Suprapubic skin (tissue), 4 donors: ENCODE measurements at places on chromosomes 6 and 20. TPM values are rescaled to one million over a fixed set of nuclear protein-coding genes. Genes with fewer than 3 reads are reported as not detected.

GRCh38 chr6:118921084-118921483, 13.9 kb downstream of the MCM9 start:
- no peak for DNase-seq

GRCh38 chr6:117397536-117398227, 28.1 kb downstream of the ROS1 start:
- no peak for DNase-seq

DNA sequence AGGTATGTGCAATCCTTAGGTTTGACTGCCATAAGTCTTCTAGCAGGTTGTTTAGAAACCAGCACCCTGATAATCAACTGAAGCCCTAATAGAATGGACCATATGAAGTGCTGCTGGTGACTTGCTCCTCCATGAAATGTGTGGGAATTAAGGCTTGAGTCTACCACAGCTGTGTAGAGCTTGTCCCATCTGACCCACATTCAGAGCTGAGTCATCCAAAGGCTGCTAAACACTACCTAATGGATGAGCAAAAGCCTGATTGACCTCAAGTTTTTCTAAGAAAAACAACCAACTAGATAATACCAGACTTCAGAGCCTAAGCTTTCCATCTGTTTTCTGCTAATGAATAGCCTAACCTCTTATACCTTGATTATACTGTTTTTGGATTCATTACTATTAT, 120.3 kb upstream of the MOCS1 start:
- no peak for DNase-seq

GRCh38 chr6:7939184-7939863, 28.7 kb upstream of the TXNDC5 start:
- DNase-seq: no peak

The EYA2 gene
- 3.4 TPM for total RNA-seq

DNA sequence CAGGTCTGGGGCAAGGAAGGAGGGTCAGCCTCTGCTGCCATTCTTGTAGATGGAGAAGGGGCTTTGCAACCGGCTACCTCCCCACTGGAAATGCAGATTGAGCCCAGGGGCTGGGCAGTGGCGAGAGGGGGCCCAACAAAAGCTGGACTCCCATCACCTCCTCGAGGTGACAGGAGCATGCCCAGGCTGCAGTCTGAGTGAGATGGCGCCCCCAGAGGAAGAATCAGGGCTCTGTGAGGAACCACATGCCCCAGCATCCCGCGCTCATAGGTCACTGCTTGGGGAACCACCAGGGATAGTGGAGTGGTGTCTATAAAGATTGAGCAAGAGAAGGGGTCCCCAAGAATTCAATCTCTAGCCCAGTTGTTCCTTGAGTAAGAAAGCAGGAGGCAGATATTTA, 31.6 kb upstream of the NEDD9 start:
- DNase-seq: no peak

GRCh38 chr6:16163535-16164300, 34.8 kb downstream of the MYLIP start:
- DNase-seq: no peak

GRCh38 chr20:17843246-17844132, 125.1 kb downstream of the SNX5 start:
- no peak for DNase-seq

- no peak for DNase-seq
Measured at GRCh38 chr6:2529211-2529719, 221.5 kb downstream of the MYLK4 start.

GRCh38 chr6:16998461-16998860, 103.4 kb upstream of the STMND1 start:
- no peak for DNase-seq

The XKR7 gene
- not detected for total RNA-seq

The FAM83C gene
- 29.3 TPM for total RNA-seq

The RFX6 gene
- not detected for total RNA-seq

DNA sequence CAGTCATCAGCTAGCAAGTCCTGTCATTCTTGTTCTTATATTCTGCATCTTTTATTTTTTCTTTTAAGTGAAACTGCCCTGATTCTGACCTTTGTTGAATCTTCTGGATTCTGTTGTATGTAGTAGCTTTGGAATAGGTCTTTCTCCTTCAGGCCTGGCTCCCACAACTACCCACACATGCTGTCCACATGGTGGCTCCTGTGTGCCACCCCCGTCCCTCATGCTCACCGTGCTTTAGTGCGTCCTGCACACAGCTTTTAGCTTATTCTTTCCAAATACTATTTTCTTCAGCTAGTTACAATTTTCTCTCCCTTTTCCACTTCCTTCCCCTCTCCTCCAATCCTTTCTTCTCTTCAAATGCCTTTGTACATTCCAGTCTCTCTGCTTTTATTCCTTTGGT, 61.8 kb downstream of the CTNNBL1 start:
- no peak for DNase-seq

The C6orf163 gene
- 1.9 TPM for total RNA-seq

GRCh38 chr6:30836431-30836866, 47.9 kb upstream of the DDR1 start:
- no peak for DNase-seq

GRCh38 chr6:52201046-52201445, 14.9 kb downstream of the IL17A start:
- no peak for DNase-seq

The GLP1R gene
- total RNA-seq: 0.95 TPM

DNA sequence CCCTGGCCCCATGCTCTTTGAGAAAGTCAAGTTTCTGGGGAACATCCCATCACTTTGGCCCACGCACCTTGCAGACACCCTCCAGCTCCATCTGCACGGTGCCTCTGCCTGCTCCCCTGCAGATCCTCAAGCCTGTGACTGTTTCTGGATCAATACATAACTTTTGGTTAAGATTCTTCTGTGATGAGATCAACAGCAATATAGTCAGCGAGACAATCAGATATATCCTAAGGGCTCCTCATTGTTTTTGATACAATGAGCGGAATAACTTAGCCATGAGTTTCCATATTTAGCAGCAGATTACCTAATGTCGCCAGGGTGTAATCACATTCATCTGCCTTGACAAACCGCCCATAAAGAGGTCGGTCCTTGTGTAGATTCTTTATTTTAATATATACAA, 109.3 kb upstream of the MTHFD1L start:
- no peak for DNase-seq

The SIRPG gene
- not detected for total RNA-seq

GRCh38 chr6:75213112-75213511, 7.3 kb upstream of the COL12A1 start:
- DNase-seq: no peak

DNA sequence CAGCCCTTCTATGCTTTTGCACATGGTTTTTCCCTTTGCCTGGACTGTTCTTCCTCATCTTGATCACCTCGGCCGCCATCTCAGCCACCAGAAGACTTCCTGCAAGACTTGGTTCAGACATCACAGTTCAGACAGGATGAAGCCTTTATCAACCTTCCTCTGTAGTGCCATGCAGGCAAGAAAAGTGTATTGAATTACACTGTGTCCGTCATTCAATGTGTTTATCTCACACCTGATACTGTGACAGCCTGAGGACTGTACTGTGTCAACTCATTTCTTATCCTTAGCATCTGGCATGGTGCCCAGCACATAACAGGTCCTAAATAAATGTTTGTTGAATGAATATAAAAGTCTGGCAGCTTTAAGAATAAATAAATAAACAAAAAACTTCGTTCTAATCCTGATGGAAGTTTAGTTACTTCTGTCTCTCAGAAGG, 133.3 kb upstream of the MAN1A1 start:
- no peak for DNase-seq

DNA sequence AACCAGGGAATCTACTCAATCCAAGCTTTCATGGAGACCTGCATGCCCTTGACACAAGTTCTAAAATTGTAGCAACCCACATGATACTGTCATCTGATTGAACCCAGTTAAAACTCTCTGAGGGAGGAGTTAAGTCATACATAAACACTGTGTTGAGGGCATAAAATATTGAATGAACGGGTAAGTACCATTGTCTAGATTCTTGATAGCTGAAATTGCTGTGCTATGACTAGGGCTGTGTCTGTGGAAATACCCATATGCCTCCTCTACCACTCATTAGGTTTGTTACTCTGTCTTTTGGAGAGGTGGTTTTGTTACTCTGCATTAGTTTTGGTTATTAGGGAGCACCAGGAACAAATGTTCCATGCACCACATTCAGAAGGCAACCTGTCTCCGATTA, 7.6 kb downstream of the ENPP4 start:
- DNase-seq: no peak

DNA sequence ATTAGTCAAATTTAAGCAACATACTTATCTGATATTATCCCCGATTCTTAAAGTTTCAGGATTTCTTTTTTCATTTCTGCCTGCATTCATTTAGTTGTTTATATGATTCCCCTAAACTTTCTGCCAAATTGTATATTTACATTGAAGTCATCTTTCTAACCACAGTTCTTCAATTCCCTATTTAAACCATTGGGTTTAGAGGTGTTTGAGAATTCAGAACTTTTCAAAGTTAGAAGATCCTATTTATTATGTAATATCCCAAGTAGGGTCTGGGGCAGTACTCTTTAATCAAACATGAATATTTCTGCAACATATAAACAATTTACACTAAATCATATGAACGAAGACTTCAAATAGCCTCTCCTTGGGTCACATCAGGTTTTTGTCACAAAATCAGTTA, 52.9 kb downstream of the KLHL31 start:
- DNase-seq: no peak

DNA sequence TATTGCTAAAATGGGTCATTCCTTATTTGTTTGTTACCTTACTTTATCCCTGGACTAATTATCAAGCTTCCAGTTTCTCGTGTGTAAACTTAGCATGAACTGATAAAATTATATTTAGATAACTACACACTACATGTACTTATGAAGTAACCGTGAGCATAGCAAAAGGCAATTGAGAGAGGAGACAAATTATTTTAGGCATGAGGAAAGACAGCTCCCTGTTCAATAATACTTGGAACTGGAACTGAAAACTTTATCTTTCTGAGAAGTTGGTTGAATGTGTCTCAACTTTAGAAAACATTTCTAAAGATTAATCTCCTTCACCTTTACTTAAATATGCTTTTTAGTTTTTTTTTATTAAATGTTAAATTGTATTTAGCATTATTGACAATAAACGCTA, 11.4 kb downstream of the CRISP3 start:
- DNase-seq: no peak

DNA sequence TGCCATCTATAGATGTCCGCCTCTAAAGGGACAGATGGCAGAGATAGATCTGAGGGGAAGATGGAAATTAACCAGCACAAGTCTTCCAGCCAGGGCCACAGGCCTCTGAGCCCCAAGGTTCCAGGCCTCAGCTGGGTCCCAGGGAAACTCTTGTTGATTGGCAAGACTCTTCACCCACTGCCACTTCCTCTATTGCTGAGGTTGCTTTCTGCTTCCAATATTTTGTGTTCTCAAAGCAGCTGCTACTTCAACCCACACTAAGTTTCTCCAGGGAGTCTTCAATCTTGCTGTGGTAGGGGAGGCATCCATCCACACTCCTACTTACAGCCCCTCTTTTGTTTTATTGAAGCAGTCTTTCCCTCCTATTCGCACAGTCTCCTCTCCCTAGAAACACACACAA, 36.4 kb upstream of the SASH1 start:
- DNase-seq: no peak

GRCh38 chr20:50498071-50498776, 12.0 kb upstream of the PTPN1 start:
- no peak for DNase-seq

- no peak for DNase-seq
Measured at GRCh38 chr20:11372876-11373790, 544.6 kb upstream of the BTBD3 start.

DNA sequence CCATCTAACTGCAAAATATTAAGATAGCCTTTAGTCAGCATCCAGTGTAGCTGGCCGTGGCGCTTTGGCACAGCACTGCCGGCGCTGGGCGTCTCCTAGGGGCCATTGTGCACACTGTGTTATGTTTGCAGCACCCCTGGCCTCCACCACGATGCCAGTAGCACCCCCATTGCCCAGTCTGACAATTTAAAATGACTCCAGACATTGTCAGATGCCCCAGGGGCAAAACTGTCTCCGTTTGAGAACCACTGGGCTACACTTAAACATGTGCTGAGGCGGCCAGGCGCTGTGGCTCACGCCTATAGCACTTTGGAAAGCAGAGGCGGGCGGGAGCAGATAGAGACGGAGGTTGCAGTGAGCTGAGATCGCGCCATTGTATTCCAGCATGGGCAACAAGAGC, 6.0 kb upstream of the MTG2 start:
- no peak for DNase-seq

GRCh38 chr6:57159127-57159526, 13.0 kb upstream of the BAG2 start:
- no peak for DNase-seq

The MYMX gene
- not detected for total RNA-seq

The WFDC5 gene
- 321 TPM for total RNA-seq

The PSORS1C2 gene
- total RNA-seq: 28.5 TPM

DNA sequence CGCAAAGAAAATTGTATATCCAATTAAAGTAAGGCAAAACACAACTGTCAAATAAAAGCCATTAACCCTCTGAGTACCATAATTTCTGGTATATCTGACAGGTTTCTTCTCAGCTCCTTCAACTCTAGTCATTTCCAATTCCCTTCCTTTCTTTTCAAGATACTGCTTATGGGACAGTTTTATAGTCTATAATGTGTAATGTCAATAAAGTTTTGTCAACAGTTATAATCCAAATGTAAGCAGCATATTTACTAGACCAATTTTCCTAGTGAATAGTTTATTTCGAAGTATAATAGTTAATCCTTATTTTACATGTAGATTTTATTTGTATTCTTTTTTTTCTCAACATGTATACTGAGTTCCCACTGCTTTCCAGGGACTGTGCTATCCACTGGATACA, 1081.8 kb downstream of the EPHA7 start:
- no peak for DNase-seq

DNA sequence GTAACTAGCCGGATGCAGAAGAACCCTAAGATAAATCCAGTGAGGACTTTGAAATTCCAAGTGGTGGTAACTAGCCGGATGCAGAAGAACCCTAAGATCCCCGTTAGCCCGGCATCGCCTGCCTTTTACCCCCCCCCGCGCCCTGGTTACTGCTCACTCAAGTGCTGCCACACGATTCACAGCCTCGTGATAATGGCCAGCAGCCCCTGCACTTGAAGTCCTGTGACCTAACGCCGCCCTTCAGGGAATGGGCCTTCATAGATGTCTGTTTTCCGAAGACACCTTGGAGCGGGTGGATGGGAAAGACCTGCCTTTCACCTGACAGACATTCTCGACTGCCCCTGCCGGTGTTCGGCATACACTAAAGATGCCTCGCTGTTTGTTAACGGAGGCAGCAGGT, 127.9 kb downstream of the HUS1B start:
- DNase-seq: no peak

- peak; percentile 89 for DNase-seq
Measured at GRCh38 chr6:150866147-150866990, 867 bp downstream of the MTHFD1L start.
